Right hindlimb (tissue), 1 donor: ENCODE measurements at places on chromosomes 5 and 9.

GRCh38 chr5:119341452-119342349, 14.1 kb upstream of the TNFAIP8 start:
- DNase-seq: no peak

DNA sequence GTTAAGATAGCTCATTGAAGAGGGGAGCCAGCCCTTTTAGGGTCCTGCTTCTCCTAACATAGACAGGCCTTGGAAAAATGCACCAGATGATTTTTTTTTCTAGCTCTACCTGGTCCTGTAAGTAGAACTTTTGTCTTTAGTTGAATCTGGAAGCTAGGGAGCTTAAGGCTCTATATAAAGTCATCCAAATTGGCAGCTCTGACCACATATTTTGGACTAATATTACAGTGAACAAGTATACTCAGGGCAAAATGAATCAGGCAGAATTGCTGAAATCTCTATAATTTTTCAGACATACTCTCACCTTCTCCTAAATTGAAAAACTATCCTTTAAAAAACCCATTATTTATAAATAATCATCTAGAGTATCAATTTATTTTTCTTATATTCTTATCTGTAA, 375.6 kb downstream of the OSTF1 start:
- DNase-seq: no peak

GRCh38 chr9:71758277-71758676, 10.0 kb downstream of the CEMIP2 start:
- no peak for DNase-seq

DNA sequence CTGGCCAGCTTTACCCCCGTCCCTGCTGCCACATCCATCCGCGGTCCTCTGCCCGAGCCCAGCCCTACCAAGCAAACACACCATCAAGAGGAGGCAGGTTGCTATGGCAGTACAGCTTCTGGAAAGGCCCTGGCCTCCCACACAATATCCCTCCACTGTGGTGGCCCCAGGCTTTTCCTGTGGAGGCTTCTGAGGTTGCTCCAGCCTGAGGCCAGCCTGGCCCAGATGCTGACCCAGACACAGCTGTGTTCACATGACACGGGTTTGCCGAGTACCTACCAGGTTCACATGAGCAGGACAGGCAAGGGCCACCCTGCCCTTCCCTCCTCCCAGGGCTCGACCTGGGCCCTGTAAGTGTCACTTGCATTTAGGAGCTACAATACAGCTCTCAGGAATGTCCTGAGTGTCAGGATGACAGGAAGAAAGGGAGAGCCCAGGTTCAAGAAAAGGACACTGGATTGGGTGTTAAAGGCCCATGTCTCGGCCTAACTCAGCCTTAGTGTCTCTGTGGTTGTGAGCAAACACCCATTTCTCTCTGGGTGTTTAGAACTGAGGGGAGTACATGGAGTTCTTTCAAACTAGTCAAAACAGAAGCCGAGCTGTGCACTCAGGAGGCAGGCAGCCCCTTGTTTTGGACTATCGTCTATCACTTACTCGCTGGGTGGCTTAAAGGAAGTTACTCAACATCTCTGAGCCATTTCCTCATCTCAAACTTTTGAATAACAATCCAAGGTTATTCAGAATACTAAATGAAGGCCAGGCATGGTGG, 40.2 kb downstream of the NAIF1 start:
- DNase-seq: no peak

- no peak for DNase-seq
Measured at GRCh38 chr9:130975156-130975555, 33.8 kb upstream of the LAMC3 start.

GRCh38 chr9:96461336-96461735, 11.4 kb downstream of the HABP4 start:
- DNase-seq: no peak

GRCh38 chr5:42467981-42468524, 44.8 kb downstream of the GHR start:
- no peak for DNase-seq

GRCh38 chr5:74639807-74640449, 600 bp downstream of the ENC1 start:
- DNase-seq: no peak

GRCh38 chr9:131448818-131449217, 53.9 kb upstream of the POMT1 start:
- no peak for DNase-seq

GRCh38 chr5:169702693-169703481, 65.8 kb downstream of the DOCK2 start:
- peak; percentile 43 for DNase-seq

DNA sequence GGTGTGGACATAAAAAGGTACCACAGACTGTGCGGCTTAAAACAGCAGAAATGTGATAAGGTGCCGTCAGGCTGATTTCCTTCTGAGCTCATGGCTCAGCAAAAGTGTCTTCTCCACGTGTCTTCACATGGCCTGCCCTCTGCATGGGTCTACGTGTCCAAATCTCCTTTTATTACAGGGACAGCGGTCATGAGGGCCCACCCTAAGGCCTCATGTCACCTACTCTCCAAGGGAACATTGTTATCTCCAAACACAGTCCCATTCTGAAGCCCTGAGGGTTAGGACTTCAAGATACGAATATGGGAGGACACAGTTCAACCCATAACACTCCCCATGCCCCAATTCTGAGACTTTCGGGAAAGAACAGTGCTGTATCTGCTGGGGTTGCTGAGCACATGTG, 35.2 kb downstream of the COL23A1 start:
- DNase-seq: no peak

- no peak for DNase-seq
Measured at GRCh38 chr5:626850-627249, 14.7 kb downstream of the CEP72 start.

GRCh38 chr5:58245476-58245840, 214.4 kb downstream of the PLK2 start:
- DNase-seq: no peak

GRCh38 chr5:154840435-154841272, 9.7 kb downstream of the FAXDC2 start:
- no peak for DNase-seq

DNA sequence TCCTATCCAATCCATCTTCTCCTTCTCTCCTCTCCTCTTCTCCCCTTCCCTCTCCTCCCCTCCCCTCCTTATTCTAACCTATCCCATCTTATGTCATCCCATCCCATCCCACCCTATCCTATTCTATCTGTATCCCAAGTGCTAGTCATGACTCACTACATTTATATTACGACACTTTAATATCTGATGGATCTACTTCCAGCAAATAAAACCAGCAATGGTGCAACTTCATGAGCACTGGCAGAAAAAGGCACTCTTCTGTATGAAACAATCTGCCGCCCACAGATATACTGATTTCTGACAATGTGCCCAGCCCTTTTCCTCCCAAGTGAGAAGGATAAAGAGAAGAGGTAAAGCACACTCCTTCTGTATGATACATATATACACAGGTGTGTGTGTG, 86.6 kb upstream of the ANKH start:
- no peak for DNase-seq

GRCh38 chr5:169168280-169168679, 132.7 kb downstream of the SLIT3 start:
- no peak for DNase-seq

DNA sequence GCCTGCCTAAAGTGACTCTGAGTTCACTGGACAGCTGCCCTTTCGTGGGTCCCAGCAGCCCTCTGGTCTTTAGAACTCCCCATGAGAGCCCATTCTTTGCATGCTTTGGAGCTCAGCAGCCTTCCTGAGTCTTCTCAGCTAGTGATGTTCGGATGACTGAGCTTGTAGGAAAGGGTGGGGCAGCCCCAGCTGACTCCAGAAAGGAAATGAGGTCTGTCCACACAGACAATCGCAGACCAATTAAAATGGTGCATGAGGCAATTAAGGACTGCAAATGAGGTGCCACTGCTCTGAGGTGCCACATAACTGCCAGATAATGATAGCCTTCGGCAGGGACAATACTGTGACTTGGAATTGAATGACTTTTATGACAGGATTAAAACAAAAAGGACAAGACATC, 25.4 kb upstream of the TOMM5 start:
- no peak for DNase-seq

DNA sequence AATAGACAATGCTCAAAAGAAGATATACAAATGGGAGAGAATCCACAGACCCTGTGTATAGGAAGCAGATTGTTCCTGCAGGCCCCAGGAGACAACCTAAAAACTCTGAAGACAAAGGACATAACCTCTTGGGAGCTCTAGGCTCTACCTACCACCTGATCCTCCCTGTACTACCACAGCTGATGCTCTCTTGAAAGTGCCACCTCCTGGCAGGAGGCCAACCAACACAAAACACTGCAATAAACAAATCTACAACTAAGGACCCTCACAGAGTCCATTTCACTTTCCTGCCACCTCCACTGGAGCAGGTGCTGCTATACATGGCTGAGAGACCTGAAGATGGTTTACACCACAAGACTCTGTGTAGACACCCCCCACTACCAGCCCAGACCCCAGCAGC, 49.0 kb downstream of the STARD4 start:
- DNase-seq: no peak

- no peak for DNase-seq
Measured at GRCh38 chr5:136073714-136074529, 45.1 kb downstream of the TGFBI start.

DNA sequence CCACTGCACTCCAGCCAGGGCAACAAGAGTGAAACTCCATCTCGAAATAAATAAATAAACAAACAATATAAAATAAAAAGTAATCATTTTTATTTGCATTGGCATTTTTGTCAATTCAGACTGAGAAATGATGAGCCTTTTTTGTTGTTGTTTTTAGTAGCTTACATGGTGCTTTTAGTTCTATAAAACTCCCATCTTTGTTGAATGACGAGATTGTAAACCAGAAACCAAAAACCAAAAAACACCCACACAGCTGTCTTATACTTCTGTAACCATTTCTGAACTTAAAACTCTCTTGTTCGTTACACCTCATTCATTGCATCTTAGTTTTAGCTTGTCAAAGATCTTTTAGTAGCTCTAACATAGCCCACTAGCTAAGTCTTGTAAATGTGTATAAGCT, 44.7 kb downstream of the GGTA1 start:
- DNase-seq: no peak

- DNase-seq: peak; percentile 26
Measured at GRCh38 chr5:114362197-114362976, 517 bp downstream of the KCNN2 start.

GRCh38 chr5:111243318-111243717, 19.1 kb downstream of the CAMK4 start:
- DNase-seq: no peak

DNA sequence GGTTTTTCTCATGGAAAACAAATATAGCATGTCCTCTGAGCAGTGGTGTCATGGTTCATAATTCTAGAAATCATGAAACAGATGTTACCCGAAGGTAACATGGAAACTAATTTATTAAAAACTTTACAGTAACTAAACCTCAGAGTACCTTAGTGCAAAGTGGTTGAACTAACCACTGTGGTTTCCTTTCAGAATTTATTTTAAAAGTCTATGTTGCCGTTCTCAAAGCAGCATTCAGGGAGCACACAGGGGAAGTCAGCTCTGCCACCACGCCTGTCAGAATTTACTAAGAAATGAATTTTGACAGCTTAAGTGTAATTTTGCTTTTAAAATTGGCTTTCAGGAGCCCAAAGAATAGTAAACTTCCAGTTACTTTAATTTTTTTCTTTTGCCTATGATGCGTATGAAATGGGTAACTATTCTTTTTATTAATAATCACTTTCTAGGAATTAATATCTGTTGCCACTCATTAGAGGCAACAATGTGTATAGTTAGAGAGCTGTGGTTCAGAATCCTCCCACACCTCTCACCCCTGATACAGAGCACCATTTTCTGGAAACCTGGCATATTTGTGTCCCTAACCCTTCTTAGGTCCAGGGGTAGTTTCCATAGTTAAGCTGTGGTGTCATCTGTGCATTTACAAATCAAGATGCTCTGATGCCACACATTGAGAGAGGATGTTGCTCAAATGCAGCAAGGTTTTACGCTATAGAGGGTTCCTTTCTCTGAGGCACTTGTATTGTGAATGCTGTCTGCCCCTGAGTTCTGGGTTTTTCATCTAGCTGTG, 202.6 kb downstream of the ZSWIM6 start:
- DNase-seq: no peak

DNA sequence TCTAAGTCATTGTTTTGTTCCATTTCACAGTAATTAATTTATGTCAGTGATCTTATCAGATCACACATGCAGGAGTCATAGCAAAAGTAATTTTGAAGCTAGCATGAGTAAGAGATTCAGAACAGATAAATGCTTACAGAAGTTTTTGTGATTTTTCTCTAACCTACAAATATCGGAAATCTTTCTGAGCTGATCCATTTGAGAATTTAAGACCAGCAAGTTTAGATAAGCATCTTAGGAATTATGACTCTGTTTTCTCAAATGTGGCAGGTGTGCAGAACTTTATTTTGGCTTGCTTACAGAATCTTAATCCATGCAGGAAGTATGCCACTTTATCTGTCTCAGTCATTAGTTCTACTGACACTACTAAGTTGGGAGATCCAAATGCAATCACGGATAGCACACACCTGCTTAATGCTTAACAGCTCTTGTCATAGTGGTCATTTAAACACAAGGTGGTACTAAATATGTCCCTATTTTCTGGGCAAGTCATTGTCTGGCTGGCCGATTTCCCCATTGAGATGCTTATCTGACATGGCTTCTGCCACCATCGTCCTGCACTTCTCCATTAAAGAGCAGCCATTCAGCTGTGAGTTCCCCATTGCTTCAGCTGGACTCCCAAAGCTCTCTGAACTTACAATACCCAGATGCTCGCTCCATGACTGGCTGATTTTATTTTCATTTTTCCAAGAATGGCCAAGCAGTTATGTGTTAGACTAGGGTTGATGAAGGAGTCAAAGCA, 305.4 kb upstream of the NUDT12 start:
- DNase-seq: no peak
